ENCODE measurements at places on chromosomes 2 and 18. TPM values are rescaled to one million over a fixed set of nuclear protein-coding genes. Genes with fewer than 3 reads are reported as not detected.

- peak; percentile 31 for DNase-seq
- no peak overlapping the region for H3K27ac ChIP-seq
- no peaks in the 10 kb centered on the region for H3K27me3 ChIP-seq
- no peak overlapping the region for H3K4me3 ChIP-seq
- H3K36me3 ChIP-seq, result no peaks in the 10 kb centered on the region
Observed at GRCh38 chr2:213763354-213763753, 479.1 kb downstream of the SPAG16 start.

GRCh38 chr18:48084858-48085257 is 154.4 kb upstream of the SMAD2 start:
- no peak for DNase-seq
- H3K27ac ChIP-seq, result no peak overlapping the region
- no peaks in the 10 kb centered on the region for H3K36me3 ChIP-seq
- no peaks in the 10 kb centered on the region for H3K27me3 ChIP-seq

GRCh38 chr2:108607706-108608301 is 73.5 kb downstream of the LIMS1 start:
- no peak overlapping the region for H3K27ac ChIP-seq
- no peak for DNase-seq
- no peak overlapping the region for H3K4me3 ChIP-seq
- H3K27me3 ChIP-seq, result no peaks in the 10 kb centered on the region

Gene SAG
- total RNA-seq, result not detected

- H3K36me3 ChIP-seq, result peaks cover 3% of the 10 kb centered on the region
- peak overlapping the region; percentile 19 for H3K27ac ChIP-seq
Observed at GRCh38 chr2:196758474-196759377, 40.8 kb downstream of the GTF3C3 start.

DNA sequence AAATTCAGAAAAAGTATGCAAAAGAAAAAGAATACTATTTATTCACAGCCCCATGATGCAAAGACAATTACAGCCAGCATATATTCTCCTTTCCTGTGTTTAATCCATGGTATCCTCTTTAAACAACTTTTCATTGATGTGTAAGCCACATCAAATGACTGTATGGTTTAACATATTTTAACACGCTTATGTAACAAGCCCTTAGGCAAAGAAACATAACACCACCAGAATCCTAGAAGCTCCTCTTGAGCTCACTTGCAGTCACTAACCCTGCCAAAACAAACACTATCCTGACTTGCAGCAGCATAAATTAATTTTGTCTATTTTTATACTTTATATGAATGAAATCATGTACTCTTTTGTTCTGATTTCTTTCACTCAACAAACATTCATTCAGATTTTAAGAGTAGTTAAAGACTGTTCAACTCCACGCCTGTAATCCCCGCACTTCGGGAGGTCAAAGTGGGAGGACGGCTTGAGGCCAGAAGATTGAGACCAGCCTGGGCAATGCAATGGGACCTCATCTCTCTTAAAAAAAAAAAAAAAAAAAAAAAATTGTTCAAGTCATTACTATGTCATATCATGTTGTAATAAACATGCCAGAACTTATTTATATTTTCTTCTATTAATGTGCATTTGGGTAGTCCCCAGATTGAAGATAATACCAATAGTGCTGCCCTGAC is 226.3 kb downstream of the NBAS start:
- peak; percentile 13 for DNase-seq
- peaks cover 4% of the 10 kb centered on the region for H3K36me3 ChIP-seq
- peaks cover 5% of the 10 kb centered on the region for H3K4me1 ChIP-seq

Gene IDH1
- total RNA-seq, result 181 TPM

GRCh38 chr2:238457927-238458324 is 31.2 kb downstream of the ASB1 start:
- H3K36me3 ChIP-seq, result no peaks in the 10 kb centered on the region
- no peaks in the 10 kb centered on the region for H3K27me3 ChIP-seq
- no peak overlapping the region for H3K4me3 ChIP-seq
- H3K27ac ChIP-seq, result peak overlapping the region; percentile 95

GRCh38 chr18:74840492-74841167 is 243.0 kb downstream of the ZNF407 start:
- peak overlapping the region; percentile 31 for H3K27ac ChIP-seq
- peaks cover 18% of the 10 kb centered on the region for H3K4me1 ChIP-seq
- H3K27me3 ChIP-seq, result no peaks in the 10 kb centered on the region
- H3K36me3 ChIP-seq, result no peaks in the 10 kb centered on the region

DNA sequence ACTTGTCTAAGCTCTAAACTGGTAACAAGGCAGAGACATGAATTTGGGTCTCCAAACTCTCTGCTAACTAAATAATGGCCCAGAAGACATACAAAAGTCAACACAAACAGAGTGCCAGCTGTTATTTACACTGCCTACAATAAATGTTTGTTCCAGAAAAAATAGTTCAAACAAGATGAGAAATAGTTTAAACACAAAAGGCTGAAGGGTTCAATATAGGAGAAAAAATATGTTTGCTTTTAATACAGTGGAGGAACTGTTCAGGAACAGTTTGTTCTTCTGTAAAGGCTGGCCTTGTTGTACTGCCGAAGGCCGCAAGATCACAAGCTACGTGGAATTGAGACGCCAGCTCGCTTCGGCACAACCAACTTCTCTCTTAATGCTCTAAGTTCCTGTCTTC is 74.6 kb downstream of the AFF3 start:
- no peaks in the 10 kb centered on the region for H3K4me1 ChIP-seq
- H3K27ac ChIP-seq, result no peak overlapping the region
- H3K4me3 ChIP-seq, result no peak overlapping the region
- DNase-seq, result no peak

DNA sequence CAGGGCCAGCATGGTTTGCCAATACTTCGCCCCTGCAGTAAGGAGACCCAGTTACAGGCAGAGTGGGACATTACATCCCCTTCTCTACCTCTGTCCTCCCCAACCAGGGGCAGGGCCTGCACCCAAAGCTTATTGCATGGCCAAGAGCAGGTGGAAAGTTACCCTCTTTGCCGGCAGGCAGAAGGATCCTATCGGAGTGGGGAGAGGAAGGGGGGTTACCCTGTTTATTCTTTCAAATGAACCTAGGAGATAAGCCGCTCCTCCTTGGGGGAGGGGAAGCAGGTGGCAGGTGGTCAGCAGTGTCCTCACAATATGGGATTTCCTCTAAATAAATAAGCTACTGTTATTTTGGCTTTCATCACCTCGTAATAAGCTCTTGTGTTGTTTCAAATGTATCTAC is 53.9 kb downstream of the SPATS2L start:
- H3K4me1 ChIP-seq, result peaks cover 22% of the 10 kb centered on the region
- no peaks in the 10 kb centered on the region for H3K27me3 ChIP-seq
- no peak overlapping the region for H3K27ac ChIP-seq
- H3K4me3 ChIP-seq, result no peak overlapping the region
- H3K36me3 ChIP-seq, result no peaks in the 10 kb centered on the region
- no peak for DNase-seq

Gene UGT1A9
- not detected for total RNA-seq

- peak; percentile 74 for DNase-seq
- H3K27ac ChIP-seq, result no peak overlapping the region
- no peaks in the 10 kb centered on the region for H3K36me3 ChIP-seq
- no peaks in the 10 kb centered on the region for H3K4me1 ChIP-seq
Observed at GRCh38 chr18:13530879-13531387, 195.4 kb downstream of the FAM210A start.

- H3K27me3 ChIP-seq, result no peaks in the 10 kb centered on the region
- H3K4me1 ChIP-seq, result no peaks in the 10 kb centered on the region
- no peak for DNase-seq
- no peaks in the 10 kb centered on the region for H3K36me3 ChIP-seq
Observed at GRCh38 chr2:70938586-70938950, 2.9 kb downstream of the ATP6V1B1 start.

DNA sequence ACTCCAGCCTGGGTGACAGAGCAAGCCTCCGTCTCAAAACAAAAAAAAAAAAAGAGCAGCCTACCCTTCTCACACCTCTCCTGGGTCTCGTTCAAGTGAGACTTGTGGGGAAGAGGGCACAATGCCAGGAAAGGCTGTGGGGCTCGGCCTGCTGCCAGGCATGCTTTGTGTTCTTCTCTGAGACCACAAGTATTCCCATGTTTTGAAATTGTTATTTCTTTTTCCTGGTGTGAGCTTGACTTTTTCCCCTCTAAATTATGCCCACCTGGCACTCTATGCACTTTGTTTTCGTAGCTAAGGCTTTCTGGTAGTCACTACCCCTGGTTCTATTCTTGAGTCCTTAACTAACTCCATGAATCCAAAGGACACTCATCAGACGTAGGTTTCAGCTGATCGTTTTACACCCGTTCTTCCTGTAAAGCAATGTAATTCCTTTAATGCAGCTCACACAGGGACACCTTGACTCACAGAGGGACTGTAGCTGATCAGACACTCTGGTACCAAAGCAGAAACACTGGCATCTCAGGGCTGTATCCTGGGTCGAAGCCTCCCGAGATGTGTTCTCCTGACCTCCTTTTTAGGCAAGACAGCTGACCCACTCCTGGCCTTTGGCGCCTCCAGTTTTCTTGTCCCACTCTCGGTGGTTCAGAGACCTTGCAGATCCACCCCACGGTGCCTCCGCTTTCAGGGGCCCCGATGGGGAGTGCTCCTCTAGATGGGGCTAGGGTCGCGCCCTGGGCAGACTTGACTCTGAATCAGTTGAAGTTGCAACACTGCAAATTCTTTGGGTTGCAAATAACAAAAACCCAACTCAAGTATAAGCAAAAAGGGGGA is 193.3 kb upstream of the AGAP1 start:
- H3K36me3 ChIP-seq, result no peaks in the 10 kb centered on the region
- H3K27me3 ChIP-seq, result no peaks in the 10 kb centered on the region
- H3K27ac ChIP-seq, result no peak overlapping the region
- H3K4me1 ChIP-seq, result peaks cover 10% of the 10 kb centered on the region

Gene NT5C1B
- not detected for total RNA-seq

- no peak overlapping the region for H3K27ac ChIP-seq
- H3K36me3 ChIP-seq, result no peaks in the 10 kb centered on the region
- no peaks in the 10 kb centered on the region for H3K27me3 ChIP-seq
- DNase-seq, result peak; percentile 61
- no peak overlapping the region for H3K4me3 ChIP-seq
Observed at GRCh38 chr2:230869914-230870543, 5.3 kb downstream of the ITM2C start.

DNA sequence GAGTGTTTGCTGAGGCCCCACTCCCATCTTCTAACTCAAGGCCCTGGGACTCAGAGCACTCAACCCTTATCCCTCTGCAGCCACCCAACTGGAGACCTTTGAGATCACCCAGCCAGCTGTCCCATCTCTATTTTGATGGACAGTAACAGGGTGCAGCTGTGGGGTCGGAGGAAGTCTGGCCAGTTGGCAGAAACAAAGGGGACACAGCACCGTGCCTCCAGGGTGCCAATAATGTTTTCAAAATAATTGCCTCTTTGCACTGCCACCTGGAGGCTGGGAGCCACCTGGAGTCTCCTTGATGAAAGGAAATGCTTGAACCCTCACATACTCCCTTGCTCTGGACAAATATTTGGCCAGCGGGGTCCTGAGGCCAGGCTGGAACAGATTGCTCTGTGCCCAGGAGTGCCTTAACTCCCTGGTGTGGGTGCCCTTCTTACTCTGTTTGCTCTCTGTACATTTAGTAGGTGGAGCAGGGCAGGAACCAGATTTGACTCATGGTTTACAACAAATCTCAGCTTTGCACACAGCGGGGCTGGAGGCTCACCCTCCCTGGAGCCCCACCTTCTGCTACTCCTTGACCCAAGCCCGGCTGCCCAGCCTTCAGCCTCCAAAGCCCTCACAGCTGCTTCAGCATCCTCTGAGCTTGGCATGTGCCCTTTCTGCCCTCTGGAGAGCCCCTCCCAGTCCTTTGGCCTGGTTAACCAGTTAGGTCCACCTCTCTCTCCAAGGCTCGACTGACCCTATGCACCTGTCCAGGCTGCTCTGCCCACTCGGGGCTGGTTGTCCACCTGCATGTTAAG is 17.2 kb downstream of the MAL start:
- peaks cover 3% of the 10 kb centered on the region for H3K4me1 ChIP-seq
- DNase-seq, result no peak
- no peak overlapping the region for H3K4me3 ChIP-seq
- H3K27ac ChIP-seq, result no peak overlapping the region
- no peaks in the 10 kb centered on the region for H3K36me3 ChIP-seq
